Nucleus accumbens (tissue), 56 donors: ENCODE measurements at places on chromosomes 6 and 20.

- no peak for DNase-seq
Observed at GRCh38 chr6:44457596-44457995, 70.1 kb downstream of the CDC5L start.

DNA sequence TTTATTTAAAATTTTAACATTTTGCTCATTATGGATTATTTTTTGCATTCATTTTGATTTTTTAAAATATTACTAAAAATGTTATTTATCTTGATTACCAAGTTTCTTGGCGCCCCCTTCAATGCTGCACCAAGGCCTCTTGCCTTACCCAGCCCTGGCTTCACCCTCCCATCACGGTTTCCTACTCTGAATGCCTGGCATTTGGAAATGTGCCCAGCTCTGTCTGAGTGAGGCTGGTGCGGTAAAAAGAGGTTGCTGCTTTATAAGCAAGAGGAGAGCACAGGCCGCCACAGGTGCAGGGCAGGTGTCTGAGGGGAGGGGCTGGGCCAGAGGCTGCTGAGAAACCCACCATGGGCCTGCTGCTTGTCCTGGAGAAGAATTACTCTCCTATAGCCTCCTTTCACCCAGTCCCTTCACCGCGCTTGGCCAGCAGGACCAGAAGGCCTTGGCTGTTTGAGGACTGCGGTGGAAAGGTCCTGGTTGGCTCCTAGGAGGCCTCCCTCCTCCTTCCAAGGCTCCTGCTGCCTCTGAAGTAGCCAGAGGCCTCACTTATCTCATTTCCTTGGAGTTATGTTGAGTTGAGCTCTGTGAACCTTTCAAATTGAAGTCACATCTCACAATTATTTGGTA, 62.6 kb downstream of the BANF2 start:
- no peak for DNase-seq

- no peak for DNase-seq
Observed at GRCh38 chr6:71452697-71453370, 164.2 kb downstream of the OGFRL1 start.

GRCh38 chr6:26183581-26184366, 96.5 kb downstream of the HFE start:
- DNase-seq: peak; percentile 43

GRCh38 chr6:5113096-5113495, 28.0 kb downstream of the PPP1R3G start:
- DNase-seq: no peak

DNA sequence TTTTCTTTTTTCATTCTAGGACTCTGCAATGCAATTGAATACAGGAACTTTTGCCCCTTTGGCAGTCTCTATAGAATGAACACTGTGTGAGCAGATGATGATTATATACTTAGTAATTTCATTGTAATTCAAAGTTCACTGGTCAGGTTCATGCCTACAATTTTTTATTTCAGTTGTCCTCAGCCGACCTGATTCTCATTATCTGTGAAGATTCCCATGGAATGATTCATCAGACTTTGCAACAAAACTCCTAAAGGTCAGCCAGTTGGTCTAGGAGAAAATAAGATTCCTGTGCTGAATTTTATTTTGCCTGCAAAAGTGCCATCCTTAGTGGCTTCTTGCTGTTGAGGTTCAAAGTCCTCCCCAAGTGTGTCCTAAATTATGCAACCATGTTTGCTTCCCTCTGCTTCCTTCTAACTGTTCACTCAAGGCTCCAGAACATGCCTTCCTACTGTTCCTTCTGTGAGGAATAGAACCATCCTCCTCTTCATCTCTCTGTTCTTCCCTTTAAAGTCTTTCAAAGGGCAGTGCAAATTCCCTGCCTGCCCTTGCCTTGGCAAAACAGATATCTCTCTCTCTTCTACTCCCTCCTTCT, 194.2 kb upstream of the CNR1 start:
- no peak for DNase-seq

GRCh38 chr6:11769811-11770545, 8.6 kb downstream of the ADTRP start:
- DNase-seq: no peak

DNA sequence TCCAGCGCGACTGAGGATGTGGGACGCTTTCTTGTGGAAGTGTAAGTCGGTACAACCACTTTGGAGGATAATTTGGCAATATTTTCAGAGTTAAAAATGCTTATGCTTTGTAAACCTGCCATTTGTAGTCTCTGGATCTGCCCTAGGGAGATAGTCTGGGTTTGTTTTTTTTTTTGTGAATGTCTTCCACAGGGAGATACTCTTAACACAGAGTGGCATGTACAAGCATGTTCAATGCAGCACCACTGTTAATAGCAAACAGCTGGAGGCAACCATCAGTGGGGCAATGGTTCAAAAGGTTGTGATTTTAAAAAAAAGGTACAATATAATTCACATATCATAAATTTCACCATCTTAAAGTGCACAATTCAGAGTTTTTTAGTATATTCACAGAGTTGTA, 22.4 kb downstream of the SLC9A8 start:
- DNase-seq: no peak

- DNase-seq: no peak
Observed at GRCh38 chr6:160782228-160782627, 80.2 kb downstream of the PLG start.

- DNase-seq: no peak
Observed at GRCh38 chr20:25535762-25536161, 49.6 kb downstream of the NINL start.

DNA sequence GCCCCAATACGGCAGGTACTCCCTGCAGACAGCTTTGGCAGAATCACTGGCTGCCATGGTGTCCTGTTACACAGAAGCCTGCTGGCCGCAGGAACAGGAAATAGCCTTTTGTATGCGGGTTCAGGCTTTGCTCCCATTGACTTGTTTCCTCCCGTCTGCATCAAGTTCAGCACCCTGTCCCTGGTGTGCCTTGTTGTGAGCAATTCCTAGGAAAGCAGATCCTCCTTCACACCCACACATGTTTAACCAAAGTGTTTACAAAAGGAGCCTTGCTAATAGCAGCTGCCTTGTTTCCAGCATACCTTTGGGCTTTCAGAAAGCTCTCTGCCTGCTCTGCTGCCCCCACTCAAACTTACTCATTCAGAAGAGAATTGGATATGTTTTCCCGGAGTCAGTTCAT, 127.2 kb upstream of the SUPT3H start:
- no peak for DNase-seq

- no peak for DNase-seq
Observed at GRCh38 chr6:93123585-93123984, 295.8 kb downstream of the EPHA7 start.

GRCh38 chr6:47832386-47833100, 50.7 kb downstream of the OPN5 start:
- DNase-seq: no peak

DNA sequence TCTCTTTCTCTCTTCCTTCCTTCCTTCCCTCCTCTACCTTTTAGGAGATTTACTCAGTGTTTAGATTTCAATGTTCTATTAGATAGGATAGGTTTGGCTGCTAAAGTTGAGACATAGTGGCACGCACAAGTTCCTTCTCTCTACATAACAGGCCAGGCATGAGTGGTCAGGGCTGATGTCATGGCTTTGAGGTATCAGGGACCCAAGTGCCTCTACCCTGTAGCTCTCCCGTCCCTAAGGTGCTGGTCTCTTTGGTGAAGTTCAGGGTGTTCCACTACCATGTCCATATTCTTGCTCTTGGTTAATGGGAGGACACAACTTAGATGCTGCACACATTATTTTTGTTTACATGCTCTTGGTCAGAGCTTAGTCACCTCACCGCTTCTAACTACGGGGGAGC, 245.3 kb downstream of the QKI start:
- DNase-seq: no peak

DNA sequence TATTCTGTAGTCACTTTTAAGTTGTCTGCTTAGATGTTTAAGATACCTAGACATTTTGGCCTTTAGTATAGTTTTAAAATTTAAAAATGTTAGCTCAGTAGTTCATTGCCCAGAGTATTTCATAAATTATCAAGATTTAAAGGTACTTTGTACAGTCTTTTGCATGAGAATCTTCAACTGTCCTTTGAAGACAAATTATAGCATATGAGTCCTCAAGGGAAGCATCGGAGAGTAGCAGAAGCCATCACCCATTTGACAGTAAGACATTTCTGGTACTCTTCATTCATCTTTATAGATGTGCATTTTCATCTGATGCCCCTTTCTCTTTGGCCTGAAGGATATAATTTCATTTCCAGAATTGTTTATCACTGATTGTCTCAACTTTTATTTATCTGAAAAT, 89.5 kb downstream of the NCOA3 start:
- no peak for DNase-seq

- no peak for DNase-seq
Observed at GRCh38 chr6:156563714-156564113, 213.5 kb upstream of the ARID1B start.

DNA sequence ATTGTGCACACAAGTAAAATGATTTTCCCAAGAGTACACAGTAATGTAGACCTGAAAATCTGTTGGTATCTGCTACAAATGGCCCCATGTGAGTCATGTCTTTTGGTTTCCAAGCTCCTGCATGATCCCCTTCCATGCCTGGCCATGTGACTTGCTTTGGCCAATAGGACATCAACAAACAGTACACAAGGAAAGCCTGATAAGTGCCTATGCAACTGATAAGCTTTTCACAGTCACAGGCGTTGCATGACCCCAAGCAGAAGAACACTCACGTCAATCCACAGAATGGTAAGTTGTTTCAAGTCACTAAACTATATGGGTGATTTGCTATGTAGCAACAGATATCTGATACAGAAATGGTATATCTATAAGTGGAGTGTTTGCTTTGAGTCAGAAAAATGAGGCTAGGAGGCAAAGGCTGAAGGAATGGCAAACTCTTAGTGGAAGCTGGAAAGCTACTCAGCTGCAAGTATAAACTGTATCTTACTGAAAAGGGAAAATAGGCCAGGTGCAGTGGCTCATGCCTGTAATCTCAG, 160.1 kb upstream of the BEND3 start:
- DNase-seq: no peak

DNA sequence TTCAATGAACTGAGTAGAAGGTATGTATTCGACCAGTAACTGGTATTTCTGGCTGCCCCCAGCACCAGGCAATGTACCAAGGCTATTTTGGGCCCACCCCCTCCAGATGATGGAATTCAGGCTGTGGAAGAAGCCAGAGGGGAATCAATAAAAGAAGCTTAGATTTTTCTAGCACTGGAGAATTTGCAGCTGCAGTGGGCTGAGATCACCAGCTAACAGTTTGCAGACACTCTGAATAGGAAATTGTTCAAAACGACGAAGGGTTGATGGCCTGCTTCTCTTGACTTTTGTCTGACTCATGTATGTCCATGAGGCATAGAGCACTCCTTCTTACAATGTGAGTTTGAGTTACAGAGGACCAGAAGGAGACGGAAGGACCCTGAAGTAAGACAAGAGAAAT, 32.4 kb upstream of the FBXO9 start:
- DNase-seq: peak; percentile 54

DNA sequence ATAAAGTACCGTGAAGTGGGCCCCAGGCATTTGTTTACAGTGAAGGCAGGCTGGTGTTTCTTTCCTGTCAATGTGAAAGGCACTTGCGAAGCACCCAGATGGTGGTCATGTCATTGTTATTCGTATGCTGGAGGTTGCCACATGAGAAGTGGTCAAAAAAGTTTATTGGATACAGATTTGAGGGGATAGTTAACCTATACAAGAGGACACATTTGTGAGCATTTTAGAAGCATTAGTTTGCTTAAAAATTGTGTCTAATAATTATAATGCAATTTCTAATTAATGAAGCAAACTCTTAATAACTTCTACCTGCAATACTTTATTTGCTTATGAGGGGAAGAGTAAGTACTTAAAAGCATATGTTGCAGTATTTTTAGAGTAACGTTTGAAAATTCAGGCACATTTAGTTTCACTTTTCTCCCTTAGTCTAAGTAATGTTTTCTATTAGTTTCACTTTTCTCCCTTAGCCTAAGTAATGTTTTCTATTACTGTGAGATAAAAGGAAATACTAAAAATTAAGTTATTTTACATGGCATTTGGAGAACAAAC, 120.7 kb upstream of the CLDN20 start:
- DNase-seq: no peak

- no peak for DNase-seq
Observed at GRCh38 chr6:72213654-72214053, 327.3 kb downstream of the RIMS1 start.

GRCh38 chr6:166852451-166852975, 103.8 kb downstream of the RNASET2 start:
- DNase-seq: no peak

DNA sequence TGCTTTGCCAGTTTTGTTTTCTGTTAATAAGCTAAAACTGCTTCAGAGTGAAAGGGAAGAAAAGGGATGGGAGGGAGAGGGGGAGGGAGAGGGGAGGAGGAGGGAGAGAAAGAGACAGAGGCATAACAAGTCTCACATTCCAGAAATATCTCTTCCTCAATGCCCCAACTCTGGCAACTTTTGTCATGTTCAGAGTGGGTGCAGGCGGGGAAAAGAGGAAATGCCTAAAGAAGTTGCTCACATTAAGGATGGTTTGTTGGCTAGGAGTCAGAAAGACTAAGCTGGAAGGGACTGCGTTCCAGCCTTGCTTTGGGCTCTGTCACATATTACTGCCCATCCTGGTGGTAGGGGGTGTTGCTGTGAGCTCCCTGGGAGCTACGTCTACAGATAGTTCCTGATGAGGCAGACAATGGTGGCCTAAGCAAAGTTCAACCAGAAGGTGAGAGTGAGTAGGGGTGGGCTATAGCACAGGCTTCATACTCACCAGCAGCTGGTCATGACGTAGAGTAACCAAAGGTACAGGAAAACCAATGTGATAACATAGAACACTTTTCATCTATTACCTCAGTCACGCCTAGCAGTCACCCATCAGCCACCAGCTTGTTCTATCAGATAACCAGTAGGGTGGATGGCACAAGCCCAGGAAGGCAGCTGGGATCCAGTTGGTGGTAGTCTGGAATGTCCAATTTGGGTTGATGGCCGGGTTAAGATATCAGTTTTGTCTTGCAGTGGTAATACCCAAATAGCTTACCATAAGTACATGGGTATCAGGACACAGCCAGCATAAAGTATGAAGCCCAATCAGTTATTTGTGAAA, 2.1 kb downstream of the TSPYL4 start:
- DNase-seq: no peak

- DNase-seq: no peak
Observed at GRCh38 chr20:51486197-51487005, 56.1 kb downstream of the NFATC2 start.

DNA sequence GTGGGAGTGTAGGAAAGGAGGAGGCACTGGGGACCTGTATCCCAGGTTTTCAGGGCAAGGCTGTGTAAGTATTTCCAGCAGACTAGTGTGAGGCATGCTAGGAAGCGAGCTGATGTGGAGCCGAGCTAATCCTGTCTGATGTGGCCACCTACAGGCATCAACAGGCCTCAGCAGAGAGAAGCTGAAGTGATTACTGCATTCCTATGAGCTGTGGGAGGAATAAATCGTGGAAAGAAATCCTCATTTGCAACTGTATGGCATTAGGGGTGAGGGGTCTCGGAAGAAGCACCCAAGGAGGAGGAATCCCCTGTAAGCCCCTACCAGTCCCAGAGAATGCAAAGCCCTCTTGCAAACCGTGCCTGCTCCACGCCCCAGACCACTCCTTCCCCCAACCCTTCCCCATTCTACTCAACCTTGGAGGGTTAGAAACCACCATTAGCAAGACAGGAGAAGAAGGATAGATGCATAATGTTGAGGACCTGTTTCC, 41.6 kb downstream of the C6orf15 start:
- peak; percentile 70 for DNase-seq
